NCI-H2029 (cell line): ENCODE measurements at places on chromosomes 16 and 17.

- DNase-seq, result no peak
These were observed 45.5 kb downstream of the ZZEF1 start for GRCh38 chr17:4097165-4097960.

DNA sequence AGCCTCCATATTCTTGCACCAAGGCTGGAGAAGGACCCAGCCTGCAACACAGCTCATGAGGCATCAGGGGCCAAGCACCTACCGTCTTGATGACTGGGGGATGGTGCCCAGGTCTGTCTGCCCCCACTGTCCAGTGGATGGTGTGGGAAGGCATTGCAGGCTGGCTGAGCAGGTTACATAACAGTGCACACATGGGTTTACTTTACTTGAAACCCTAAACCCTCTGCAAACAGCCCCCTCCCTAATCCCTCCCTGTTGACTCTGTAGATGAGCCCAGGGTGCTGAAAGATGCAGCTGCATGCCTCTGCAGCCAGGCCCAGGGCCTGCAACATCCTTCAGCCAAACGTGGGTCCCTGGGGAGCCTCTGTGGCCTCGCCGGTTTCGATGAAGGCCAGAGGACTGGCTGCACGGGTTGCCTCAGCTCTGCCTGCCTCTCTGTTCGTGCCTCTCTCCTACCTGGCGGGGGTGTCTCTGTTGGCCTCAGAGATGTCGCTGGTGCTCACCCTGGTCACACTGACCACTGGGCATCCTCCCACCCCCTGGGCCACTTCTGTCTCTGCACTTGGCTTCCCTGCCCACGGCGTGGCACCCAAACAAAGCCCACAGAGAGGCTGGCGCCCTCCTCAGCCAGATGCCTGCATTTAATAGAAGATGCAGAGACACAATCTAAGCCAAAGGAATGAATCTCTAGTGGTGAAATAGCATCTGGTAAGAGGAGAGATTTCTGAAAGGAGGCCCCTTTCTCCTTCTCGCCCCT is 95.1 kb downstream of the METRNL start:
- DNase-seq, result peak; percentile 68

DNA sequence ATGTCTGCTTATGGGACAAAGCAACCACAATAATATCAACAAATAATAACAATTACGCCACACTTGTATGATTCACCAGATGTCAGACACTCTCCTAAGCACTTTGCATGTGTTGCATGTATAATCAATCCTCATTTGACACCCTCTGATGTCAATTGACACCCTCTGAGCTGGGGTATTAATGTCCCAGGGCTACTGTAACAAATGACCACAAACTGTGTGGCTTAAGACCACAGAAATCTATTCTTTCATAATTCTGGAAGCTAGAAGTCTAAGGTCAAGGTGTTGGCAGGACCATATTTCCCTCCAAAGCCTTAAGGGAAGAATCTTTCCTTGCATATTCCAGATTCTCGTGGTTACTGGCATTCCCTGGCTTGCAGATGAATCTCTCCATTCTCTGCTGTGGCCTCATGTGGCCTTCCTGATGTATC is 112.7 kb downstream of the NPIPB5 start:
- no peak for DNase-seq

DNA sequence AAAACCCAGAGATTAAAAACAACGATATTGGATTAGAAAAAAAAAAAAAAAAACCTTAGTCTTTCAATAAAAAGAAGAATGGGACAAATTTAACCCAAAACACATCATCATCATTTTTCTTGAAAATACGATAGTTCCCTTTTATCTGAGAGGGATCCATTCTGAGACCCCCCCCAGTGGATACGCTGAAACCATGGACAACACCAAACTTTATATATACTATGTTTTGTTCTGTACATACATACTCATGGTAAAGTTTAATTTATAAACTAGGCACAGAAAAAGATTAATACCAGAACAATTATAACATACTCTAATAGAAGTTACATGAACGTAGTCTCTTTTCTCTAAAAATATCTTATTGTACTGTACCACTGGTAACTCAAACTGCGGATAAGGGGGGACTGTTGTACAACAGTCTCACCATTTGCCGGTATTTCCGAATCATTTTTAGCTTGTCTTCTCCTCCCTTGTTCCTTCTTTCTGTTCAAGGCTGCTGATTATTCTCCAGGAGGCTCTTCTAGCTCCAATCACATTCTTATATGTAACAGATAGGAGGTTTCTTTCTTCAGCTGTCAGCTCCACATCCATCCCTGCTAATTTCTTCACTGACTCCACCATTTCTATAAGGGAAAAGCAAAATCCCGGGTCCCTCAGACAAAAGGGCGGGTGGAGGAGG is 37.0 kb downstream of the RNF135 start:
- DNase-seq, result no peak

DNA sequence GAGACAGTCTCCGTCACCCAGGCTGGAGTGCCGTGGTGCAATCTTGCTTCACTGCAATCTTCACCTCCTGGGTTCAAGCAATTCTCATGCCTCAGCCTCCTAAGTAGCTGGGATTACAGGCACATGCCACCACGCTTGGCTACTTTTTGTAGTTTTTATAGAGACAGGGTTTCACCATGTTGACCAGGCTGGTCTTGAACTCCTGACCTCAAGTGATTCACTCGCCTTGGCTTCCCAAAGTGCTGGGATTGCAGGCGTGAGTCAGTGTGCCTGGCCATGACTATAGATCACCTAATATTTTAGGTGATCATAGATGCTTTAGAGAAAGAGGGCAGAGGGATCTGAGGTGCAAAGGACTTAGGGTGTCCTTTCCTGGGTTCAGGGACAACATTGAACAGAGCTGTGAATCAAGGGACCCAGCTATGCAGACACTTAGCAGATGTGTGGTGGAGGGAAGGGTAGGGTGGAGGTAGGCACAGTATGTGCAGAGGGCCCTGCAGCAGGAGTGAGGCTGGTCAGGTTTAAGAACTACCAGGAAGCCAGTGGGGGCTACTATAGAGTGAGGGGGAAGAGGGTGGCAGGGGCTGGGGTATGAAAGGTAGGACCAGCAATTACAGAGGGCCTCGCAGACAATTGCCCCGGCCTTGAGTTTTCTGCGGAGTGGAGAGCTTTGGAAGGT is 116.5 kb downstream of the CMIP start:
- DNase-seq, result no peak

DNA sequence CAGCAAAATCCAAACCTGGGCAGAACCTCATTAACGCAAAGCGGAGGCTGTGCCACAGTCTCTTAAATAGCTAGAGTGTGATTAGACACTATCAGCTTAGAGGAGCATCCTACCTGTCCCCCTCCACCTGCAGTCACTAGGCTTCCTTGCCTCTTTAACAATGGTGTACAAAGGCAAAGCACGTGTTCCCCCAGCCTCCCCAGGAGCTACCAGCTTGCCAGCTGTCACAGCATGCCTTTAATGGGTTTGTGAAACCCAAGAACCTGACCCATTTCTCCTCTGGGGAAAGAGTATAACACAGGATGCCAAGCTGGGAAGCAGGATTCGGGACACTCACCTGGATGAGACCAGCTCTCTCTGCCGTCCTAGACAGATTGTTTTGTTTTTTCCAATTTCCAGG is 37.2 kb upstream of the TBX2 start:
- no peak for DNase-seq

GRCh38 chr17:29595943-29596774 is 3.2 kb downstream of the ANKRD13B start:
- DNase-seq, result no peak

GRCh38 chr16:88456356-88457292 is 3.5 kb downstream of the ZFPM1 start:
- no peak for DNase-seq

DNA sequence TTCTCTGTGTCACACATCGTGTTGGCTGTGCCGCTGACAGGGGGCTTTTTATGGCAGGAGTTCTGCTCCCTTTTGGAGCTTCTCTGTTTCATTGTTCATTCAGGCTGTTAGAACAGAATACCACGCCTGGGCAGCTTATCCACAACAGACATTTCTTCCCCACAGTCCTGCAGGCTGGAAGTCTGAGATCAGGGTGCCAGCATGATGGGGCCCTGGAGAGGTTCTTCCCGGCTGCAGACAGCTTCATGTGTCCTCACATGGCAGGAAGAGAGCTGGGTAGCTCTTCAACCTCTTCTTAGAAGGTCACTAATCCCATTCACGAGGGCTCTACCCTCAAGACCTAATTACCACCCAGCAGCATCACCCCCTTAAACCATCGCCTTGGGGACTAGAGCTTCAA is 65.1 kb downstream of the DHRS7C start:
- no peak for DNase-seq

DNA sequence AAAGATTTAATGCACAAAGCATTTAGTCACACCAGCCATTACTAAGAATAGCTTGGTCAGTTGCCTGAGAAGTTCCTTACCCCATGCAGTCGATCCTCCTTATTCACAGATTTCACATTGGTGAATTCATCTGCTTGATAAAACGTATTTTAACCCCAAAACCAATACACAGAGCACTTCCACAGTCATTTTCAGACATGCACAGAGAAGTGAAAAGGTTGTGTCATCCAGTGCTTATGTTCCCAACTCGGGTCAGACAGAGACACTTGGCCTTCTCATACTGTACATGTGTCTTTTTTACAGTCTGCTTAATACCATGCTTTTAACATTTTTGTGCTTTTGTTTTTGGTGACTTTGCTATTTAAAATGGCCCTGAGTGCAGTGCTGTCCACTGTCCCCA is 219.7 kb downstream of the SPECC1 start:
- DNase-seq, result no peak

DNA sequence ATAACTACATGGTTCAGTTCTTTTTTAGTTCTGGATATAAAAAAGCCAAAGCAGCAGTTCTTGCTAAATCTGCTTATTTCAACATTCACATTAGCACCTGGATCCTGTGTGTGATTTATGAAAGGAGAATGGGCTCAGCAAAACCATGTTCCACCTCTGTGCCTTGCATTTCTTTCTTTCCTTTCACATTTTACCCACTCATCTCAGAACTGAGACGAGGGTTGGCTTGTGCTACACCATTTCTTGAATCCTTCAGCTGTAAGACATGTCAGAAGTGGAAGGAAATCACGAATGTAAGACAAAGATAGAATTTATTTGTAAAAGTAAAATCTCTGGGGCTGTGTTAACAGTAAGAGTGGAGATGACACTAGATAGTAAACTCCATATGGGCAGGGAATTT is 1.2 kb upstream of the UTP6 start:
- no peak for DNase-seq

GRCh38 chr17:77727037-77727615 is 231.4 kb upstream of the TNRC6C start:
- DNase-seq, result no peak

DNA sequence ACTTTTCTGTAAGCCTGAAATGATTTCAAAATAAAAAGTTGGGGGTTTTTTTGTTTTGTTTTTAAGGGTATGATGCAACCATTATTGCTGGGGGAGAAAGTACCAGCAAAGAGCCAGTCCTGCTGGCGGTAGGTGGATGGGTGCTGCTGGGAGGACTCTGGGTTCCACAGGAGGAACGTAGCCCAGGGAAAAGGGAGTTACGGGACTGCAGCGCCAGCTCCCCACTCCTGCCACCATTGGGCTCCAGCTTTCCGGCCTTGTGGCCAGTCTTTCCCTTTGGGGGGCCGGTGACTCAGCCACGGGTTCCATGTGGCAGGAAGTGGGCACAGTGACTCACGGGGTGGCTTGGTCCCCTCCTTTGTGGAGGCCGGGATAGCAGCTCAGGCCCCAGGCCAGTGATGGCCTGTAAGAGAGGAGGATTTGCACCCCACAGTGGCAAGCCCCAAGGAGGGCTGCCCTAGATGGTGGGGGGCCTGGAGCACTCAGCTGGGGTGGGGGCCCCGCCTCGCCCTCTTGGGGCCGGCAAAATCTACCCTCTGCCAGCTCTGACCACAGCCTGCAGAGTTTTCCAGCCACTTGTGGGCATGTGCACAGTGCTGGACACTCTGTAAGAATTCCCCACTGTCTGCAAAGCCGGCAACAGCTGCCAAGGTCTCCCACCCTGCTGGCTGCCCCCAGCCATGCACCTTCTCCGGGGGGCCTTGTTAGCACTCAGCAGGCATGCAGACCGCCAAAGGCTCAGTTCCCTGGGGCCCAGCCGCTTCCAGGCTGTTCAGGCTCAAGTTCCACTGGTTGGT is 30.4 kb downstream of the SOCS3 start:
- DNase-seq, result no peak

- no peak for DNase-seq
These were observed 542.0 kb downstream of the WWOX start for GRCh38 chr16:78641433-78641832.

GRCh38 chr16:67910158-67910557 is 17.1 kb downstream of the PSKH1 start:
- no peak for DNase-seq

- DNase-seq, result no peak
These were observed 385 bp downstream of the CFAP119 start for GRCh38 chr16:30761427-30761927.

DNA sequence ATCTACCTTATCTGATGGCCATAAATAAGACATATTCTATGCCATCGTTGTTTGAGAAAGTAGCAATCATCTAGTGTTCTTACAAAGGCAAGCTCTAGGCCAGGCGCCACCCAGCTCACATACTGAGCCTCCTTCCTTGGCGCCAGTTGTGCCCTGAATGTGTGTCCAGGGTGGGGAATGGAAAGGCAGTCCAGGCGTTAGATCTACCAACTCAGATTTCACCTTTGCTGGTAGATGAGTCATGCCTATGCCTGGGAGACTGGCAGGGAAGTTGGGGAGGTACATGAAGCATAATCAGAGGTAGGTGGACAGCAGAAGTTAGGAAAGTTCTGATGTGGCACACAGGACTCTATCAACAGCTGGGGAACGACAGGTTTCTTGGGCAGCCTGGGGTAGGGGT is 23.6 kb downstream of the SDR42E1 start:
- DNase-seq, result no peak

GRCh38 chr16:58085171-58085570 is 44.0 kb downstream of the CFAP20 start:
- DNase-seq, result no peak
